ENCODE measurements at places on chromosomes 16 and 17.

- DNase-seq: no peak
These were observed 17.4 kb downstream of the CYB5D2 start for GRCh38 chr17:4160294-4160859.

DNA sequence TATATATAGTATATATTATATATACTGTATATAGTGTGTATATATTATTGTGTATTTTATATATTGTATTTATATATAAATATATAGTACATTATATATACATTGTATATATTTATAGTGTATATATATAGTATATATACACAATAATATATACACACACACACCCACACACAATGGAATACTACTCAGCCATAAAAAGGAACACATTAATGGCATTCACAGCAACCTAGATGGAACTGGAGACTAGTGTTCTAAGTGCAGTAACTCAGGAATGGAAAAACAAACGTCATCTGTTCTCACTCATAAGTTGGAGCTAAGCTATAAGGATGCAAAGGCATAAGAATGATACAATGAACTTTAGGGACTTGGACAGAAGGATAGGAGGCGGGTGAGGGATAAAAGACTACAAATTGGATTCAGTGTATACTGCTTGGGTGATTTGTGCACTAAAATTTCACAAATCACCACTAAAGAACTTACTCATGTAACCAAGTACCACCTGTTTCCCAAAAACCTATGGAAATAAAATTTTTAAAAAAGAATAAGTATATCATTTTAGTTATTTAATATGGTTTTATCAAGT, 201.9 kb upstream of the CDH11 start:
- no peak for DNase-seq

- DNase-seq: no peak
These were observed 198.0 kb downstream of the C16orf95 start for GRCh38 chr16:87119168-87119567.

DNA sequence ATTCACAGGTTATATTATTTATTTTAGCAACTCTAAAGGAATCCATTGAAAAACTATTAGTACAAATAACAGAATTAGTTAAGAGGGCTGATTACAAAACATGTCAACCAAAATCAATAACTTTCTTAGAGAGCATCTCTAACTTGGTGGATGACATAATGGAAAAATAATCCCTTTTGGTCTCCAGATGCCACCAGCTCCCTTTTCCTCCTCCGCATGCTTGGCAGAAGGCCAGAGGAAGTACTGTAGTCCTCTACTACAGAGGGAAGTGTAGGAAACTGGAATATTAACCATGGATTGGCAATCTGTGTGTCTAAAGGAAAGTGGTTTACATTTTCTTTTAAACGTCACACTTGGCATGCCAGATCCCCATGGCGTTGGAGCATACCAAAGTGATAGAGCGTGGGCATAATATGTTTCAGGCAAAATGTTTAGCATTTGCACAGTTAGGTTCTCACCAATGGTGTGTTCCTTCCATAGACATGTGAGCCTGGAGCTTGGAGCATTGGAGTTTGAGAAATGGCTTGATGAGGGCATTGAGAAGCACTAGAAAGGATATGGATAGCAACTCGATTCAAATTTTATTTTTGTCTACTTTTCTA, 106.3 kb downstream of the PRKCB start:
- no peak for DNase-seq

GRCh38 chr16:66917741-66918140, 944 bp downstream of the CDH16 start:
- DNase-seq: no peak

DNA sequence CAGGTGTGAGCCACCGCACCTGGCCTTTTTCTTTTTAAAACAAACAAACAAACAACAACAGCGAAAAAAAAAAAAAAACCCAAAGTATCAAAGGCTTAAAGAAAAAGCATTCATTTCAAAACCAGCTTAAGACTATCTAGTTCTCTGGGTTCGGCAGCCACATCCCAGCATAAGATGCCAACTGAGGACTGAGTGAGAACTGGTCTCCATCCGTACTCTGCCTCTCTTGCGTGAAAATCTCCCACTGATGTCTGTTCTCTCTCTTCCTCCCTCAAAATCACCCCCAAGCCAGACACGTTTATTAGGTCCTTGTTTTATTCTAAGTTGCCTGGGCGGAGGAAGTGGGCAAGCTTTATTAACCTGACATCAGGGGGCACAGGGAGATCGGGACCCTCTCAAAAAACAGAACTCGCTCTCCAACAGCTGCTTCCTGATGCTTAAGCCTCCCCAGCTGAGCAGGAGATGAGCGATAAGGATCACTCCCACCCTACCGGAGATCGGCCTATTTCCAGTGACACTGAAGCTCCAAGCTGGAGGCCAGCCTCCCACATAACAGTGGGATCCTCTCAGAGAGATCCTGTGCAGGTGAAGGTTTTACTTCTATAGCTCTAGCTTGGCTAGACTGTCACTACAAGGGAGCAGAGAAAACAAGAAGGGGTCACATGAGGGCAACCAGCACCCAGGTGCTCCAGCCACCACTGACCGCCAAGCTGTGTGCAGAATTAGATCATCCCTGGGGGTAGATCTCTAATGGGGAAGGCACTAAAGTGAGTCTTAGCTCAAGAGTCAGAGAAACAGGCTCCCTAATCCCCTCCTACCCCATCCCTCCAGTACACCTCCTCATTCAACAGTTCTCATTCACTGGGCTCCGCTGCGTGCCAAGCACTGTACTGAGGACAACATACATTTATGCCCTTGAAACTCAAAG, 13.6 kb downstream of the CDC42EP4 start:
- DNase-seq: no peak

DNA sequence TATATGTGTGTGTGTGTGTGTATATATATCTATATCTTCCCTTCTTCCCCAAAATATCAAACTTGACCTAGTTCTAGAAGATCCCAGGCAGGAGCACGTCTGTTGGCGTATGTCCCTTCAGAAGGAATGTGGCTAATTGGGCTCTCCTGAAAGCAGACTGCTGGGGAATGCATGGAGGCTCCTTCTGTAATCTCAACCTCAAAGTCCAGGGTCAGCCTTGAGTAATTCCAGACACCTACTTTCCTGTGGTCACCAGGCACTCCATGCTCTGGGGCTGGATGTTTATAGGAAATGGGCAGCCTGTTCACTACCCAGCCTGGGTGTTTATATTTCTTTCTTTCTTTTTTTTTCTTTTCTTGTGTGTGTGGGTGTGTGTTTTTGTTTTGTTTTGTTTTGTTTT, 13.4 kb downstream of the BCO1 start:
- no peak for DNase-seq

GRCh38 chr16:77849646-77850258, 61.4 kb downstream of the VAT1L start:
- DNase-seq: no peak

GRCh38 chr17:21548236-21548635, 144.1 kb upstream of the KCNJ18 start:
- DNase-seq: no peak

- no peak for DNase-seq
These were observed 224.5 kb downstream of the ZNF423 start for GRCh38 chr16:49631187-49632041.

All from activated CD4-positive, alpha-beta T cell treated with anti-CD3 and anti-CD28 coated beads, Interleukin-2, amount 50 U/mL, for 48 hours (primary cell).